Tongue (tissue), 3 donors: ENCODE measurements at places on chromosomes 5 and 9.

DNA sequence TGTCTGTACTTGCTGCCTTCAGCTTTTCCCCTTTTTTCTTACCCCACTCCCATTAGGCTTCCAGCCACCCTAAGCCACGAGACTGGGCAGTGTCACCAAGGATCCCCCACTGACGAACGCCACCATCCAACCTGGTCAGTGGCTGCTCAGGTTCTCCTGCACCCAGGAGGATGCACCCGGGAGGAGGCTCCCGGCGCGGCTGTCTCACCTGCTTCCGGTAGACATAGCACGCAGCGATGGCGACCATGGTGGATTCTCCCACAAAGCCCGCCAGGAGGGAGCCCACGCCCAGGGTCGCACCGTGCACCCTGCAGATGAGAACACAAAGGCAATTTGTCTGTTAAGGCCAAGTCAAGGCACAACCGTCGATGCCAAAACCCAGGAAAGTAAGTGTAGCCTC is 48.1 kb downstream of the OTULIN start:
- no peak for DNase-seq

- DNase-seq, result no peak
Observed at GRCh38 chr5:103774721-103775120, 212.1 kb upstream of the NUDT12 start.

- no peak for DNase-seq
Observed at GRCh38 chr5:39092581-39093351, 18.6 kb upstream of the RICTOR start.

DNA sequence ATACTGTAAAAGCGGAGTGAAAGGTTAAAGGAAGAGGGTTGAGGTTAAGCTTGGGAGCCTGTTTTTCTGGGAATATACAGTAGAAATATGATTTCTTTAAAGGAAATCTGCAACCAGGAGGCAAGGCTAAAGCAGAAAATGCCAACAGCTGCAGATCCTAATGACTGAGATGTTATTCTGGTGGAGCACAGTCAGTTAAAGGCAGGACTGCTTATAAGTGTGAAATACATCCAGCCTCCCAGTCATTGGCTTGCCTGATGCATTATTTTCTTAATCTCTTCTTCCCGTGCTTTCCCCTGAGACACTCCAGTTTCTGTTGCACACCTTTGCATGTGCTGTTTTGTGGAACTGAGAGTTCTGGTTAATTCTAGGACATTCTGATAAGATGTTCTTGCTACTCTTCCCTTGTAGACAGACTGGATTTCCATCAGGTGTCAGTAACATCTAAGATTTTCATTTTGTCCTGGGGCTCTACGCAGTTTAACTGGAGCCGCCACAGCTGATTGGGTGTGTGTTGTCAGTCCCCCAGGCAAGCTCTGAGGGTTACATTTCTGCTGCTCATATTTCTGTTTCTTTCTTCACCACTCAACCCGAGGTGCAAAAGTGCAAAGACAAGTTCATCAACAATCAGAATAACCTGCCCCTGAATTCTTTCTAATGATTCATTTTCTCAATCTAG is 44.4 kb downstream of the CAST start:
- DNase-seq, result peak; percentile 63

GRCh38 chr5:129426071-129426470 is 34.0 kb upstream of the ADAMTS19 start:
- DNase-seq, result no peak

- no peak for DNase-seq
Observed at GRCh38 chr9:95796029-95796428, 79.5 kb upstream of the ERCC6L2 start.

DNA sequence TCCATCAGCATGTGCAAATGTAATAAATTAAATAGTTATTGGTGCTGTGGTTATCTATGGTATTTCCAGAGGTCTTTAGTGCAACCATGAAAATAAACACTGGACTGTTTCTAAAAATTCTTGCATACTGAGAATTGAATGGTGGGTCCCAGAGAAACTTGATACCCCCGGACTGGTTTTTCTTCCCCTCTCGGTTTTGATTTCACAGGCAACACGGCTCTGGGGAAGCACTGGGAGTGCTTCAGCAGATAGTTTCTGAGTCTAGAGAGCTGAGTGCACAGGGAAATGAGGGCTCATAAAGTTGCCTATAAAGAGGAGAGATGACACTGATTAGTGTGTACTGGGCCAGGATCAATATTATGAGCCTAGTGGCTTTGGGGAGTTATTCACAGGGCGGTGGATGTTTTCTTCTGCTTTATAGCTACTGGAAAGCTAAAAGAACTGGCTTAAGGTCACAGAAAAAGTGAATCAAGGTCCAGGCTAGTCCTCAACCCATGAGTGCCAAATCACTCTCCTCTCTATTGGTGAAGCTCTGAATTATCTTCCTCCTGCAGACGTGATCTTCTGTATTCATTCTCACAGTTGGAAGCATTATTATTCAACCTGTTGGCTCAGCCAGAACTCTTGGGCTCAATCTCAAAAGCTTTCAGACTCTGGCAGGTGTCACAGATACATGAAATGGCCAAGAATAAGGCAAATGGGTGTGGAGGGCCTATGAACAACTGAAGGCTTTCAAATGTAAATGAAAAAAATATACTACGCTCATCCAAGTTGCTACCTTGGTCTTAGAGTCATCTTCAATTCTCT is 170.2 kb upstream of the HMHB1 start:
- no peak for DNase-seq

GRCh38 chr9:4936823-4937222 is 48.2 kb upstream of the JAK2 start:
- no peak for DNase-seq

- DNase-seq, result peak; percentile 26
Observed at GRCh38 chr5:146059460-146060220, 45.7 kb downstream of the PLAC8L1 start.

- DNase-seq, result no peak
Observed at GRCh38 chr5:163661360-163661759, 155.9 kb downstream of the MAT2B start.

GRCh38 chr5:39843767-39844166 is 419.0 kb upstream of the DAB2 start:
- no peak for DNase-seq

DNA sequence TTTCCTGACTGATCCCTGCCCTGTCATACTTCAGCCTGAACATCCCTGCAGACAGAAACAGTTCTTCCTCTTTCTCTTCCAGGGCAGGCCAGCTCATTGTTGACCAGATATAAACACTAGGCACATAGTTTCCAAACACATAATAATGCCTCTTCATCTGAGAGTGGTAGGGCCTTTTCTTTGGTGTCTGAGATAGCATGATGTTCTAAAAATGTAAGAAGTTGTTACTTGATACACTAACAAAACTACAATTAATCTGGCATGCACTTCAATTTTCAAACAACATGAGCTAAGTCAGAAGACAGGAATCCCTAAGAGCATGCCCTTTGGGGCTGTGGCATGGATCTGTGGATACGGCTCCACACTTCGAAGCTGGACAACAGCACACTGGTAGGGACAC is 246.6 kb downstream of the SPOCK1 start:
- DNase-seq, result no peak

- DNase-seq, result peak; percentile 64
Observed at GRCh38 chr5:150464554-150465012, 15.0 kb upstream of the RPS14 start.

DNA sequence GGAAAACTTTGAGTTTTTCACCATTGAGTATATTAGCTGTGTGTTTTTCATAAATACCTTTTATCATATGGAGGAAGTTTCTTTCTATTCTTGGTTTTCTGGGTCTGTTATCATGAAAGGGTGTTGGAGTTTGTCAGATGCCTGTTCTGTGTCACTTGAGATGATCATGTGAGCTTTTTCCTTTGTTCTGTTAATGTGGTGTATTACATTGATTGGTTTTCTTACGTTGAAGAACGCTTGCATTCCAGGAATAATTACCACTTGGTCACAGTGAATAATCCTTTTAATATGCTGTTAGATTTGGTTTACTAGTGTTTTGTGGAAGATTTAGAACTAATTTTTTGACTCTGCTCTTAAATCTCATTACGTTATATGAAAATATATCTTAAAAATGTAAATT is 7.8 kb downstream of the PLEKHG4B start:
- DNase-seq, result no peak

DNA sequence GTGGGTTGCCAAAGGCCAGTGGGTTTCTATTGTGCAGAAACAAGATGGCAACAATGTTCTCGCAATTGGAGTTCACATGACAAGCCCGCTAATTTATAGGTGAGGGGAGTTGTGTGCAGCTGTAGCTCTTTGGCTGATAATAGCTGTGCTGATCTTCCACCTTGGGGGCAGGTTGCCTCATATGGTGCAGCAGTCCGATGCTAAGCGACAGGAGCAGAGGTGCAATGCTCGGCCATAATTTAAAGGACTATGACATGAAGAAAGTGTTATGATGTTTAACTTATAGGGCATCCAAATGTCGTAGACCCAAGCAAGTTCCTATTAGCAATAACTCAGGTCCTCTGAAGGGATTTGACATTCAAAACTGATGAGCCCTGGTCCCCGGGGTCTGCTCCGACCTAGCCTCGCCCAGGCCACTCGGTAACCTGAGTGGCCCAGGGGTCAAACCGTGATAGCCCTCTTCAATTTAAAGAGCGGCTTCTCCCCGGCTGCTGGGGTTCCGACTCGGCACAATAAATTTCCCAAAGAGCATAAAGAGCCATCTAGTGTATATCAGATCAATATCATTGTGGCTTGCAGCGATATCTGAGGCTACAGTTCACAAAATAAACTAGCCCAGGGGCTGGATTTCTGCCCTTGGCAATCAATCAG is 724.0 kb downstream of the IRX1 start:
- no peak for DNase-seq

DNA sequence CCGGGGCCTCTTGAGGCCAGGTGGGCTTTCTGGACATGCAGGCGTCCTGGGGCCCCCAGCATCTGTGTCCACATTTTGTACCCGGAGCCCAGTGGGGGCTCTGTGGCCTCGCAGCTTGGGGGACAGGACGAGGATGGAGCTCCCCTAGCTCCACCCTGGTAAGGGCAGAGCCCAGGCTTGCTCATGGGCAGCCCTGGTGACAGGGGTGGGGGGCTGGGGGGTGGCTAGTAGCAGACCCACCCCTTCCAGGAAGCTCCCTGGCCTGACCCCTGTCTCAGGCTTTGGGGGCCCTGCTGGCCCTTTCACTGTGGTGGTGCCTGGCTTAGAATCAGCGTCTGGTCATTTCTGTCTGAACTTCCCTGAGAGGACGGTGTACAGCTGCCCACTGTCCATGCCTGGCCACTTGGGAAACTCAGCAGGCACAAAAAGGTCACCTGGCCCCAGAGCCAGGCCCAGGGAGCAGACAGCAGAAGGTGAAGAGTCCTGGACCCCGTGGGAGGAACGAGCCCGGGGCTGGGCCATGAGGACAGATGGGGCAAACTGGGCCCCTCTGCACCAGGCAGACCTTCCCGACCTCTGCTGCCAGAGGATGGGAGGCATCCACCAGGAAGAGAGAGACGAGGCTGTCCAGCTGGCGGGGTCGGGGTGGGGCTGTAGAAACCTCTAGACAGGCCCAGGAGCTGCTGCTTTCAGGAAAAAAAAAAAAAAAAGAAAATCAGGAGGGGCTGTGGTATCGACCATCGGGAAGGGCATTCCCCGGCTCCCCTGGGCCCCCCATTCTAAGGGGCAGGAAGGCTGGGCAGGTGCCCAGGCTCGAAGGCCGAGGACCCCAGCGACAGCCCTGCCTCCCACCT is 52.8 kb downstream of the EXD3 start:
- DNase-seq, result peak; percentile 22

DNA sequence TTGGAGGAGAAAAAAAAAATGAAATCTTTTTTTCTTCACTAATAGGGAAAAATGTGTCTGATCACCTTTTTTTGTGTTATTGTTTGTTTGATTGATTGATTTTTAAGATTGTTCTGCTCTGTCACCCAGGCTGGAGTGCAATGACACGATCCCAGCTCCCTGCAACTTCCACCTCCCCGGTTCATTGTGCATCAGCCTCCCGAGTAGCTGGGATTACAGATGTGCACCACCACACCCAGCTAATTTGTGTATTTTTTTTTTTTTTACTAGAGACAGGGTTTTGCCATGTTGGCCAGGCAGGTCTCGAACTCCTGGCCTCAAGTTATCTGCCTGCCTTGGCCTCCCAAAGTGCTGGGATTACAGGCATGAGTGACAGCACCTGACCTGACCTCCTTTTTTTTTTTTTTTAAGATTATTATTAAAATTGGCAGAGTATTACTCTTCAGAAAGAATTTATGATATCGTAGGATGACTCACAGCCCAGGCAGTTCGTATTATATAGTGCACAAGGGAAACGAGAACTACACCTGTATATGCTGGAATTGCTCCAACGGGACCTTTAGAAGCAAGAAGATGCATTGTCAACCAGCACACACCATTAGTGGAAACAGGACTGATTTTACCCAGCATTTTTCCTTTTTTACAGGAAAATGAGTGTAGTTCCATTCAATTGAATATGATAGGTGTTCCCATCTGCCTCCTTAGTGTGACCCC is 27.7 kb downstream of the FUBP3 start:
- DNase-seq, result no peak

GRCh38 chr9:84772511-84772910 is 103.0 kb downstream of the NTRK2 start:
- no peak for DNase-seq

GRCh38 chr9:121635300-121635876 is 16.0 kb upstream of the DAB2IP start:
- DNase-seq, result no peak

DNA sequence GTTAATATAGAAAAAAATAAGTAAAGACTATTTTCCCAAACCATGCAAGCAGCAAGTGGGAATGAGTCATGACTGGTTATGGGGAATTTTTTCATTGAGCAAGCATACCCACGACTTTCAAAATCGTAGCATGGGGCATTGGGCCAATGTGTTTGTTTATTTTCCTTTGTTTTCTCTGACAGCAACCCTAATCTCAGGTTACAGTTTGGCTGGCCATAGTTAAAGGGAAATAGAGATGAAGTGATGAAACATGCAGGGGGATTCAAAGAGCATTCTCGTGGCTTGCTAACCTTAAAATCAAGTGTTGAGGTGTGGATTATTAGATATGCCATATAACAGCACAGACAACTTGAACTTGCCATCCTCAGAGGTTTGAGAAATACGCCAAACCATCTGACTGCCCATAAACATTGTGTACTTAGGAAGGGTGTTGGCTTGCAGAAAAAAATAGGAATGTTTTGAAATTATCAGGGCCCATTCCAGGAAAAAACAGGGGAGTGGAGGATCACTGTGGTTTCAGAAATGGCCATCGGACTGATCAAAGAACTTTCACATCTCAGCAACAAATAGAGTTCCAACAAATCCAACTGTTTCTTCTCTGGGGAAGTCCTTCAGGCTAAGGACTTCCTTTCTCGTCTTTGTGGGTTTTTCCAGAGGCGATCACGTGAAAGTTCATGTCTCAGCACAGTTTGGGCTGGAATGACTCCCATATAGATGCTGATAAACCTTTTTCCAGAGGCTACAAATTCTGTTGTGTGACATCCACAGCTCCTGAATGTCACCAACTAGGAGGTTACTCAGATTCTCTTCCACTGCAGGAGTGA is 259.1 kb downstream of the SYK start:
- DNase-seq, result peak; percentile 21

GRCh38 chr5:127515693-127516440 is 1.6 kb upstream of the PRRC1 start:
- DNase-seq, result no peak

- no peak for DNase-seq
Observed at GRCh38 chr5:28666110-28666509, 1627.7 kb upstream of the CDH9 start.
